Non-pigmented ciliary epithelial cell (primary cell): ENCODE measurements at places on chromosomes 6 and 20.

GRCh38 chr6:18506382-18507017 is 119.3 kb downstream of the RNF144B start:
- no peak for DNase-seq

DNA sequence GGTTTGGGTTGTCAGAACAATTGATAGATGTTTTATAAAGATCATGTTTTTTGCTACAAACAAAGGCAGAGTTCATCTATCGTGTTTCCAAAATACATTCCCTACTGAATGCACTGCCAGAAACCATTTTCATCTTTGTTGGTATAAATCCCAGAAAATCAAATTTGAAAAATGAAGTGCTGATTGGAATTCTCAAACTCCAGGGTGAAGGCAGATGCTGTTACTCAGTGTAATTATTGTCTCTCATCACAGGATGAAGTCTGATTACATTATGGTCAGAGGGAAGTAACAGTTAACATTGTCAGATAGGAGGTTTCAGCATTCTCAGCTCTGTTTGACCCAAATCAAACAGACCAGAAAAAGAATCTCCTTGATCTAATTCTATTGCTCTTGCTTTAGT is 198.4 kb upstream of the KCNK16 start:
- DNase-seq: no peak

- peak; percentile 35 for DNase-seq
Measured at GRCh38 chr6:142531727-142532126, 229.9 kb downstream of the ADGRG6 start.

DNA sequence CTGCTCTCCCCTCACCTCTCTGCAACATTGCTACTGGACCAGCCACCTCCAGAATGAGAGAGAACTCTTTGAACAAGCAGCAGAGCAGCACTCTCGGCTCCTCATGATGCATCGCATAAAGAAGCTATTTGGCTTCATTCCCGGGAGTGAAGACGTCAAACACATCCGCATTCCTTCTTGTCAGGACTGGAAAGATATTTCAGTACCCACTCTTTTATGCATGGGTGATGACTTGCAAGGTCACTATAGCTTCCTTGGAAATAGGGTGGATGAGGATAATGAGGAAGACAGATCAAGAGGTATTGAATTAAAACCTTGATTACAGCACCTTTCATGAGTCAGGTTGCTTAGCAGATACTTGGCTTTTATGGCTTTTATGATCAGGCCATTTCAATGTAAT is 4.3 kb downstream of the CALHM4 start:
- peak; percentile 97 for DNase-seq

- DNase-seq: no peak
Measured at GRCh38 chr20:9616455-9616805, 102.0 kb downstream of the LAMP5 start.

DNA sequence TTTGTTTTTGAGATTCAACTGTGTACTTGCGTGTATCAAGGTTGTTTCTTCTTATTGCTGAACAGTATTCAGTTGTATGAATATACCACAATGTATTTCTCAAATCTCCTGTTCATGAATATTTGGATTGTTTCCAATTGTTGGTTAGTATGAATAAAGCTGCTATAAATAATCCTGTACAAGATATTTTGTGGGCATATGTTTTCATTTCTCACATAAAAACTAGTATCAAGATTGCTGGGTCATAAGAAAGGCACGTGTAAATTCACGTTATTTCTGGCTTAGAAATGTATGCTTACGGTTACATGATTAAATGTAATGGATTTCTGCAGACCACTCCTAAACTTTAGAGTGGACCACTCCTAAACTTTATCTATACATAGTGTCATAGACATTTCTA is 96.6 kb downstream of the BTBD3 start:
- DNase-seq: no peak

DNA sequence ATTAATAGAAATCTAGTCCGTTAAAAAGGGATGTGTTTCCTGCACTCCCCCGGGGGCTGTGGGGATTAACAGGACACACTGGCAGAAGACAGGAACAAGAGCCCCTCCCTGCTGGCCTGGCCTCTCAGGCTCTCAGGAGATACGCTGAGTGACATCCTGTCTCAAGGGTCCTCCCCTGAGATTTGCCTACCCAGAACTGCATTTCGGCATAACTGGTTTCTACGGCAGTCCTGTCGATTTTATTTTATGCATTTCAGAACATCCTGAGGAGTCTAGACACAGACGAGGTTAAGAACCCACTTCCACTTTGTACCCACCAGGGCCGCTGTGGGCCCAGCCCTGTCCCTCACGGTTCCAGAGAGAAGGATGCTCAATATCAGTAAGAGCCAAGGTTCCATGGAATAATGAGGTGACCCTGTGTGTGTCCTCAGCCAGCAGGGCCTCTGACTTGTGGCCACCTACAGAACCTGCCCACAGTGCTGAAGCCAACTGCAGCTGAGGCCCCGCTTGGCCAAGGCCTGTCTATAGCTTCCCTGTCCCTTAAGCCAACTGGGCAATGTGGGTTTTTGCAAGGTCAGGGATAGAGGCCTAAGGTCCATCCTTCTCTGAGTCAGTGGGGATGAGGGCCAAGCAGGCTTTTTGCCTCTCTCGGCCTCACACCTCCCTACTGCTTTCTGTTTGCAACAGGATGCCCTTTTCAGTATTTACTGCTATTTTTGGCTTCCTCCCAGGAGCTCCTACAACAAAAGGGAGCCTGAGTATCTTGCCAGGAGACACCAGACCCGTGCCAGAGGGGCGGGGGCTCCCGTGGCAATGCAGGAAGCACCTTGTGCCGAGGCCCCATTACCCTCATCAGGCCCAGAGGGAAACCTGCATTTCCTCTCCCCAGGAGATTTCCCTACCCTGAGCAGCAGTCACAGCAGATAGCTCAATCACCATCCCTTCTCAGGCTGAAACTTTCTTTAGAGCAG is 14.7 kb downstream of the UQCC2 start:
- DNase-seq: no peak
